ENCODE measurements at places on chromosomes 4 and X.

- no peak for DNase-seq
Observed at GRCh38 chrX:42818151-42818921, 40.4 kb upstream of the PPP1R2C start.

DNA sequence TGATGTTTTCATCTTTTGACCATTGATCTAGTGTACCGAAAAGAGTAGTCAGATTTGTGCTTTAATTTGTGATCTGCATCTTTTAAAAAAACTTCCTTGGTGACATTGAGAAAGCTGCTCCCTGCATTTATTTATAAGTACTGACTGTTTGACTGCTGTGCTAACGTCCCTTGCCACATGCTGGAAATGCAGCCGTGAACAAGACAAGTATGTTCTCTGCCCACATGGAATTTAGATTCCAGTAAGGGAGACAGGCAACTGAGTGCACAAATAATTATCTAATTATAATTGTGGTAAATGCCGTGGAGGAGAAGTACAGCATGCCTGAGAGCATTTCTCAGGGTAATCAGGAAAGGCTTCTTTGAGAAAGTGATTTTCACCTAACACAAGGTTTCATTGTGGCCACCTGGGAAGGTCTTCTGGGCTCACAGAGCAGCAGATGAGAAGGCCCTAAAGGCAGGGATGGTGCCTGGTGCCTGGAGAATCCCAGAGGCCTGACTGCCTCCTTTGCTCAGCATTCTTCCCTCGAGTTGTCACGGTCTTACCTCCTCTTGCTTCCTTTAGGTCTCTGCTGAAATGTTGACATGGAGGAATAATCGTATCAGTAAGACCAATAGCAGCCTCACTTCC is 55.8 kb downstream of the PTTG2 start:
- DNase-seq, result no peak

DNA sequence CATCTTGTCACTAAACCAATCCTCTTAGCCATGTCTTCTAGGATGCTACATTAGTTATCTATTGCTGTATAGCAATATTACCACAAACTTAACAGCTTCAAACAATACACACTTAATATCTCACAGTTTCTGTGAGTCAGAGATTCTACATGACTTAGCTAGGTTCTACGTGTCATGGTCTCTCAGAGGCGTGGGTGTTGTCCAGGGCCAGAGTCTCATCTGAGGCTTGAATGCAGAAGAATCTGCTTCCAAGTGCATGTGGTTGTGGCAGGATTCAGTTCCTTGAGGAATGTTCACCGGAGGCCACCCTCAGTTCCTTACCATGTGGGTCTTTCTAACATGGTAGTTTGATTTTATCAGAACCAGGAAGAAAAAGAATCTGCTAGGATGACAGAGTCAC is 26.4 kb downstream of the PPP1R2C start:
- no peak for DNase-seq

- DNase-seq, result no peak
Observed at GRCh38 chrX:142052238-142052637, 148.5 kb downstream of the MAGEC1 start.

- DNase-seq, result no peak
Observed at GRCh38 chr4:52555356-52555716, 103.8 kb downstream of the USP46 start.

- no peak for DNase-seq
Observed at GRCh38 chrX:38678821-38679220, 117.5 kb downstream of the TSPAN7 start.

GRCh38 chrX:17494216-17494615 is 119.2 kb downstream of the NHS start:
- no peak for DNase-seq

- DNase-seq, result no peak
Observed at GRCh38 chr4:16869594-16870245, 28.7 kb downstream of the LDB2 start.

DNA sequence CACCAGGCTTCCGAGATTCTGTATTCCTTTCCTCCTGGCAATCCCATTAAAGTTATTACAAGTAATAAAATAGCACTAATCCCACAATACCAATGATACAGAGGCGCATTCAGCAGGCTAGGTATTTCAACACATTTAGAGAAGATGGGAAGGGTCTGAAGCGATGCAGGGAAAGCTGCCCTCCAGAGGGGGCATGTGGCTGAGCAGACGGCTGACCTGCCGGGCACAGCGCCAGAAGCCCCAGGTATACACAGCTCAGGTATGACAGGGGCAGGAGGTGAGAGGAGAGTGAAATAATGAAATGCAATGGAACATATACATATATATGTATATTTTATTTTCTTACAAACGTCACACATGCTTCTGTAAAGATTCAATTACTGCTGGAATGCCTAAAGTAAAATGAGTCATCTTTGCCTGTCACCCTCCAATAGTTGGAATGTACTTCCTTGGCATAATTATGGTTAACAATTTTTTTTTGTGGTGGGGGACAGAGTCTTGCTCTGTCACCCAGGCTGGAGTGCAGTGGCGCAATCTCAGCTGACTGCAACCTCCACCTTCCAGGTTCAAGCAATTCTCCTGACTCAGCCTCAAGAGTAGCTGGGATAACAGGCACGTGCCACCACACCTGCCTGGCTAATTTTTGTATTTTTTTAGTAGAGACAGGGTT is 21.3 kb upstream of the CDKN2AIP start:
- no peak for DNase-seq

DNA sequence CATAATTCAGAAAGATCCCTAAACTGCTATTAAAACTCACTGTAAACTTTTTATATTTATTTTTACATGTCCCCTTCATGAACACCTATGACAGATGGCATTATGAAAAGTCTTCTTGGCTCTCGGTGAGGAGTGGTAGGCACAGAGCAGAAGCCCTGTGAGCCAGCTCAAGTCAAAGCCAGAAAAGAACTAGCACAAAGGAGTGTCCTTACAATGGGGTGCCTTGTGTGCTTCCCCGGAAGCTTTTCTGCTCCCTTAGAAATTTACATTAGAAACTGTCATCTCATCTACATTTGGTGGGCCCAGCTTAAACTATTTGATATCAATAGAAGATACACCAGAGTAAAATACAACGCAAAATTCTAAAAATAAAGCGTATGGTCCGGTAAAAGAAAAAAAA is 135.7 kb upstream of the MAP3K15 start:
- DNase-seq, result no peak

GRCh38 chr4:41814565-41814964 is 66.0 kb upstream of the PHOX2B start:
- no peak for DNase-seq

GRCh38 chrX:48573690-48574269 is 504 bp upstream of the RBM3 start:
- peak; percentile 2 for DNase-seq

GRCh38 chrX:134513091-134513490 is 53.1 kb downstream of the HPRT1 start:
- DNase-seq, result no peak

- no peak for DNase-seq
Observed at GRCh38 chr4:236028-236427, 69.2 kb downstream of the ZNF732 start.

GRCh38 chrX:2829469-2830246 is 928 bp downstream of the GYG2 start:
- DNase-seq, result no peak

- no peak for DNase-seq
Observed at GRCh38 chrX:42616981-42617380, 161.0 kb downstream of the PPP1R2C start.

GRCh38 chr4:20590849-20591248 is 109.4 kb upstream of the PACRGL start:
- DNase-seq, result no peak

- no peak for DNase-seq
Observed at GRCh38 chr4:113921089-113921794, 58.2 kb downstream of the ARSJ start.
